Daoy (cell line): ENCODE measurements at places on chromosomes 7 and 10. TPM values are rescaled to one million over a fixed set of nuclear protein-coding genes. Genes with fewer than 3 reads are reported as not detected.
A peak's percentile ranks its signal among the peaks of the same experiment; 100 is the strongest.

DNA sequence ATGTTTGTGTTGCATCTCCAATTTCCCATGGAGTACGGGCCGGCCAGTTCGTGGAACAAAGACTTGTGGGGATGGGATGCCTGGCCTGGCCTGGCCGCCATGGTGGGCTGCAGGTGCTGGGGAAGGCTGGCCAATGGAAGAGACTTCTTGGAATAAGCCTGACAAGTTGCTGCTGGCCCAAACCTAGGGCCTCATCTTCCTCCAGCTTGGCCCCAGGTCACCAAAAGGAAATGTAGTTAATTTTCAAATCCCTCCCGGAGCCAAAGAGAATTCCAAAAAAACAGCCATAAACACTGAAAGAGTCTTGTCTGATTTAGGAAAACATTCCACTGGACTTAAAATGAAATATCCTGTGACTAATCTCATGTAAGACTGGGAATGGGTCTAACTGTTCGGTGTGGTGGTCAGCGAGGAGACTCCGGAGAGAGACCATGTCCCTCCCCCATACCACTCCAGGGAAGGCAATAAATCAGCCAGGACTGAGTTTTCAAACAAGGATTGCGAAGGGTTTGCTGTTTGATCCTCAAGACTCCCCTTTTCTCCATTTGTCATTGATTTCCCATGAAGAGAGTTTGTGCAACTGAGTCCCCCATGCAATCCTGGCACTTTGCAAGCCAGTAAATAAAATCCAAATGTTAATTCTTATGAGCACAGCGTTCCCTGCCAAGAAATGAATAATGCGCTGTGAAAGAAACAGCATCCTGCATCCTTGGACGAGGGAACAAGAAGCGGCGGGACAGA, 128.7 kb upstream of the HABP2 start:
- DNase-seq: no peak

GRCh38 chr10:47406548-47406869, 22.4 kb upstream of the ZNF488 start:
- no peak for DNase-seq

DNA sequence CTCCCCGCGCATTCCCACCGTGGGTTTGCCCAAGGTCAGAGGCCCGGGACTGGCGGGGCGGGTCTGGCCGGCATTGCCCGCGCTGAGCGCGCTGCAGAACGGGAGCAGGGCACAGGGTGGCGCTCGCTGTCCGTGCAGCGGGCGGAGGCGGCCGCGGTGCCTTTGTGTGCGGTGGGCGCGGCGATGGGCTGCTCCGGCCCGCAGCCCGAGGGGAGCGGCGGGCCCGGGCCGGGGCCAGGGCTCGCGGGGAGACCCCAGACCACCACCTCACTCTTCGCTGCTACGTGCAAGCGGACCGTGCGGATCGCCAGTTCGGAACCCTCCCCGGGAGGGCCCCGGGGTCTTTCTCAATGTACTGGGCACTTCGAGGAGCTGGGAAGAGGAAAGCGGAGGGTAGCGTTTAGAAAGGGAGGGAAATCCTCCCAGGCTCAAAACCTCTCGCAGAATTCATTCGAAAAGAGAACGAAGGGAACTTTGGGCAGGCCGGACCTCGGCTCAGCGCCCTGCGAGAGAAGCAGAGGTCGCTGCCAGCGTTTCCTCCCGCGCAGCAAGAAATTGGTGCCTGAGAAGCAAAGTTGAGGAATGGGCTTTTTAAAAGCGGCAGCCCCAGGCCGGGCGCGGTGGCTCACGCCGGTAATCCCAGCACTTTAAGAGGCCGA, 8.5 kb downstream of the SP8 start:
- peak; percentile 93 for DNase-seq

Gene SYT15B
- 0.09 TPM in 1 of 2 replicates, not detected in the other for total RNA-seq

Gene SPDYE1
- not detected in 2 replicates for total RNA-seq
